Right kidney (tissue), 9 donors: ENCODE measurements at places on chromosomes 7 and 10.

- DNase-seq = no peak
These were observed 117.7 kb upstream of the LANCL2 start for GRCh38 chr7:55247428-55247827.

DNA sequence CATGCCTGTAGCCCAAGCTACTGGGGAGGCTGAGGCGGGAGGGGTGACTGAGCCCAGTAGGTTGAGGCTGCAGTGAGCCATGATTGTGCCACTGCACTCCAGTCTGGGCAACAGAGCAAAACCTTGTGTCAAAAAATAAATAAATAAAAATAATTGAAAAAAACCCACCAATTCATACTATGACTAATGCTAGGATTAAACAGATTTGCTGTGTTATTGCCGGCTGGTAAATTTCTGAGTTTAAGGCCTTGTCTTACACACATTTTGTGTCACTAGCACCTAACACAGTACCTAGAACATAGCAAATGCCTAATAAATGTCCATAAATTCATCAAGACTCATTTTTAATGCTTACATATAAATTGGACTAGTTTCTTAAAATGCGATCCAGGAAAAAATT lies 8.7 kb downstream of the ESYT2 start:
- no peak for DNase-seq

GRCh38 chr7:107230334-107230733 lies 61.5 kb downstream of the HBP1 start:
- no peak for DNase-seq

DNA sequence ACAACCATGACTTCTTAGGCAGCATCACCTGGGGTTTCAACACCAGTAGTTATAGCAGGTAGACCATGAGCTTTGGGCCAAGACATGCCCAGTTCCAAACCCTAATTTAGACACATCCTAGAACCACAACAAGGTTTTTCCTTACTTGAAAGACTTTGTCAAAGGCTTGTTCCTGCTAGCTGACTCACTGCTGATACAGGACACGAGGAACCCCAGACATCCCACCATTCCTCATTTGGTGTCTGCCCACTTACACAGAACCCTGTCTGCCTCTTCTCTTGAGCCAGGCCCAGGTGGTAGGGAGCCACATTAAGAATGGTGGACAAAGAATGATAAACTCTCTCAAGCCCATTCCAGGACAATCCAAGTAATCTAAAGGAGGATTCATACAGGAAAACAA lies 109.0 kb downstream of the CCDC71L start:
- no peak for DNase-seq

DNA sequence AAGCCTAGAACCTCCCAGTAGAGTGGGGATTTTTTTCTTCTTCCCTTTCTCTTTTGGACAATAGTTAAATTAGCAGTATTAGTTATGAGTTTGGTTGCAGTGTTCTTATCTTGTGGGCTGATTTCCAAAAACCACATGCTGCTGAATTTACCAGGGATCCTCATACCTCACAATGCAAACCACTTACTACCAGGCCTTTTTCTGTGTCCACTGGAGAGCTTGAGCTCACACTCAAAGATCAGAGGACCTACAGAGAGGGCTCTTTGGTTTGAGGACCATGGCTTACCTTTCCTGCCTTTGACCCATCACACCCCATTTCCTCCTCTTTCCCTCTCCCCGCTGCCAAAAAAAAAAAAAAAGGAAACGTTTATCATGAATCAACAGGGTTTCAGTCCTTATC lies 5.4 kb downstream of the OPN1SW start:
- DNase-seq = no peak

DNA sequence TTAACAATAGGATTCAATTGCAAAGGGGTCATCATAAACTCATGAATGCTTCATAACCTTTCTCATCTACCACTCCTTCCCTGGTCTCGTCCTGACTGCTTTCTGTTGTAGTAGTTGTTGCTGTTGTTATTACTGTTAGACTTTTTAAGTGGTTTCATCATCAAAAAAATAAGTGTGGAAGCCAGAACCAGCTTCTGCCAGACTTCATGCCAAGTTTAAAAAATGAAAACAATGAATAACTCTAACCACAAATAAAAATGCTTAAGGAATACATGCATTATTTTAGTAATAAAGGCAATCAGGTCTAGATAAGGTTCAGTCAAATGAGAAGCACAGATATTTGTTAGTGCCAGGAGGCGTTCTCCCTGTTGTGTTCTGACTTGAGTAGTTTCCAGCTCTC lies 85.4 kb downstream of the PCLO start:
- DNase-seq = no peak

- no peak for DNase-seq
These were observed 102.5 kb downstream of the ACTR3B start for GRCh38 chr7:152862006-152862405.

DNA sequence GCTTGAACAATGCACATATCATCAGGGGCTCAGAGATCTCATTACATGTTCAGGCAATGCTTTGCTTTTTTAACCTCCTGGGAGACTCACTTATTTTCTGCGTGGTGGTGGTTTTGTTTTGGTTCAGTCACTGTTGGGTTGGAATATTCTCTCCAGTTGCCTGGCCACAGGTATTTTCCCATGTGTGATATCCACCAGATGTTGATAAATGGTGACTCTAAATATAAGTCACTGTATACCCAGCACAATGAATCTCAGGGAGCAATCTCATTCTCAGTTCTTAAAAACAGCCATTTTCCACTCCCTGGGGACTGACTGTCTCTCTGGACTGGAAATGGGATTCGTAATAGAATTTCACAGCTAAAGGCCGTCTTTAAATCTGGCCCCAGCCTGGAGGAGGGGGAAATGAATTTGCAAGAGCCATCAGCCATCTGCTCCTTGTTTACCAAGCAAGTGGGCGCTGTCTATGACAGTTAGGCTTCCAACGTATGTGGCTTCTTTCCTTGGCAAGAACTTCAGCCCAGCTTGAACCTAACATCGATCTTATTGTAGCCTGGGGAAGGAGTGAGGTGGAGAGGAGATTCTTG lies 1106.2 kb downstream of the NRG3 start:
- no peak for DNase-seq

DNA sequence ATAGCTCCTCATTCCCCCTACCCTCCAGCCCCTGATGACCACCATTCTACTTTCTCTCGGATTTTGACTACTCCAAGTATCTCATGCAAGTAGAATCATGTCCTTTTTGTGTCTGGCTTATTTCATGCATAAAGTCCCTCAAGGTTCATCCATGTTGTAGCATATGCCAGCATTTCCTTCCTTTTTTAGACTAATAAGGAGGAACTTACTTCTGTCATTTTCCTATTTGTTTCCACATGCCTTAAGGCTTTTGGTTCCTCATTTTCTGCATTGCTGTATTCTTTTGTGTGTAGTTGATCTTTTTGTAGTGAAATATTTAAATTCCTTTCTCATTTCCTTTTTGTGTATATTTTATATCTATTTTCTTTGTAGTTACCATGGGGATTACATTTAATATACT lies 376.9 kb downstream of the CALN1 start:
- DNase-seq = no peak

DNA sequence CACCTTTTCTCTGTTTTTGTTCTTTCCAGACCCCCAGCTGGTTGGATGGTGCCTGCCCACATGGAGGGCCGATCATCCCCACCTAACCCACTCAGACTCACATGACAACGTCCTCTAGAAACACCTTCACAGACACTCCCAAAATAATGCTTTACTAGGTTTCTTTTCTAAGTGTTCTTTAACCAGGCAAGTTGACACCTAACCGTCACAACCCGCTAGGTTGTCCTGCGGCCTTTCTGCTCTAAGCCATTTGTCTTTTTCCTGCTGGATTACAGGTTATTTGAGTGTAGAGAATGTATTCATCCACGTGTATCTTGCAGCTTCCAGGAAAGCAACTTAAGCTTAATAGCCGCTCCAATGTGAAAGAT lies 54.8 kb downstream of the CHN2 start:
- DNase-seq = no peak

DNA sequence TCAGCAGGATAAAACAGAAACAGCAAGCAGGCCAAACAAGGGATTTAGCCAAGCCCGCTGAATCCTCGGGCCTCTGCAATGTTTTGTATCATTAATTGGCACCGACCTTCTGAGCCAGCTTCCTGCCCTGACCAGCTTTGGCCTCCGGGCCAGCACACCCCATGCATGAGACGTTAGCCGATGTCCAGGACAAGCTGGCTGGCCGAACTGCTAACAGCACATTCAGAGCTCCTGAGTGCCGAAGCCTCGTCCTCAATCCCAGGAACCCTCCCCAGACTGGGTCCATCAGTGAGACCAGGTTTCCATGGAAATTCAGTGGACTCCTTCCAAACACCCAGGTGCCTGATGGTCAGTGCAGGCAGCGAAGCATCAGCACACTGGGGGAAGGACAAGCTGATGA lies 134.3 kb upstream of the PFKP start:
- DNase-seq = no peak

DNA sequence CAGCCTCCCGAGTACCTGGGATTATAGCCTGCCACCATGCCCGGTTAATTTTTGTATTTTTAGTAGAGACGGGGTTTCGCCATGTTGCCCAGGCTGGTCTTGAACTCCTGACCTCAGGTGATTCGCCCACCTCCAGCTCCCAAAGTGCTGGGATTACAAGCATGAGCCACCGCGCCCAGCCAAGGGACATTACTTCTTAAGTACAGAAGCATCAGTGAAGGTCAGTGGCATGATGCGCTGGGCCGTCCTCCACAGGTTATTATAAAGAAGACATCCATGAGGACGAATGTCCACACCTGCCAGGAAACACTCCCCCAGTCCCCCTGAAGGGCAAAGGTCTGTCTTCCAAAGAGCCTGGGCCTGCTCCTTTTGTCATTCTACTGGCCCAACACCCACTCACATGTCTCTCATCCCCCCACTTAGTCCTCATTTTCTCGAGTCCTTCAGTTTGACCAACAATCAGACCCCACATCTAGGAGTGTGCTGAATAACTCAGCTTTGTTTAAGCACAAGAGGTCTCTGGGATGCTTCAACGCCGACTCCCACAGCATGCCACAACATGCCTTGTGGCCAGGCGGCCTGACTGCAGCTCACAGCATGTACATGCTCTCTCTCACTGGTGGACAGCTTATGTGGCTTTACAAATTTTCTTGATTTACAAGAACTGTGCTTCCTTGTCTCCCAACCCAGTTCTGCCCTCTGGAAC lies 73.0 kb downstream of the CTBP2 start:
- no peak for DNase-seq
